Fibroblast of villous mesenchyme (primary cell): ENCODE measurements at places on chromosomes 1 and 21. TPM values are rescaled to one million over a fixed set of nuclear protein-coding genes. Genes with fewer than 3 reads are reported as not detected.

Gene SPRR2D
- total RNA-seq = not detected in 2 replicates

- no peak for DNase-seq
Measured at GRCh38 chr1:114745291-114745690, 12.5 kb downstream of the CSDE1 start.

DNA sequence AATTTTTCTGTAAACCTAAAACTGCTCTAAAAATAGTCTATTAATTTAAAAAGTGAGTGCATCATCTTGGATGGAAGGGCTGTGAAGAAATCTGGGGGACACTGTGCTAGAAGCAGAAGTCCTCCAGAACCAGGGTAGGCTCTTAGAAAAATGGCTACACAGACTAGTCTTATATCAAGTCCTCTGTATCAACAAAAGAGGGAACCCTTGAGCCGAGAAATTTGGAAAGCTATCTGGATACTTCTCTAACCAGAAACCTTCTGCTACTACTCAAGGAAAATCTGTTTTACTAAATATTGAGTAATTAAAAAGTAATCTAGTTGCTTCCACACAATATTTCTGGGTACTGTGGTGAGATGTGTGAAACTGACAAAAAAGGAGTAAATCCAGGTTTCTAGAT, 92.1 kb downstream of the WDR3 start:
- no peak for DNase-seq

DNA sequence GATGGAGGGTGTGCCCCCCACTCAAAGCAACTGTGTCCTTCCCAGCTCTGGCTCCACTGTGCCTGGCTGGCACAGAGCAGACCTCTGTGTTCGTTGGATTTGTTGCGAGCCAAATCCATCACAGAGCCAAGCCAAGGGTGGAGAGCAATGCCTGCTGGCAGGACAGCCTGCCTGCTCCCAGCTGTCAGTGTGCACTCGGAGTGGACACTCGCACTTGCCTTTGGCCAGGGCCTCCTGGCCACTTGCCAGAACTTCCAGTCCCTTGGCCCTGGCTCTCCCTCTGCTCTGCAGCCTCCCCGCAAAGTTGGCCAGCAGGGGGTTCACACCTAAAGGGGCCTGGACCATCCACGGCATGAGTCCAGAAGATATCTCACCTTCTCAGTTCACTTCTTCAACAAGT, 16.4 kb downstream of the HEYL start:
- DNase-seq = no peak

Gene DNASE2B
- not detected in 2 replicates for total RNA-seq

Gene RIPK4
- total RNA-seq = not detected in 2 replicates

- no peak for DNase-seq
Measured at GRCh38 chr1:95935719-95936118, 701.7 kb downstream of the RWDD3 start.

DNA sequence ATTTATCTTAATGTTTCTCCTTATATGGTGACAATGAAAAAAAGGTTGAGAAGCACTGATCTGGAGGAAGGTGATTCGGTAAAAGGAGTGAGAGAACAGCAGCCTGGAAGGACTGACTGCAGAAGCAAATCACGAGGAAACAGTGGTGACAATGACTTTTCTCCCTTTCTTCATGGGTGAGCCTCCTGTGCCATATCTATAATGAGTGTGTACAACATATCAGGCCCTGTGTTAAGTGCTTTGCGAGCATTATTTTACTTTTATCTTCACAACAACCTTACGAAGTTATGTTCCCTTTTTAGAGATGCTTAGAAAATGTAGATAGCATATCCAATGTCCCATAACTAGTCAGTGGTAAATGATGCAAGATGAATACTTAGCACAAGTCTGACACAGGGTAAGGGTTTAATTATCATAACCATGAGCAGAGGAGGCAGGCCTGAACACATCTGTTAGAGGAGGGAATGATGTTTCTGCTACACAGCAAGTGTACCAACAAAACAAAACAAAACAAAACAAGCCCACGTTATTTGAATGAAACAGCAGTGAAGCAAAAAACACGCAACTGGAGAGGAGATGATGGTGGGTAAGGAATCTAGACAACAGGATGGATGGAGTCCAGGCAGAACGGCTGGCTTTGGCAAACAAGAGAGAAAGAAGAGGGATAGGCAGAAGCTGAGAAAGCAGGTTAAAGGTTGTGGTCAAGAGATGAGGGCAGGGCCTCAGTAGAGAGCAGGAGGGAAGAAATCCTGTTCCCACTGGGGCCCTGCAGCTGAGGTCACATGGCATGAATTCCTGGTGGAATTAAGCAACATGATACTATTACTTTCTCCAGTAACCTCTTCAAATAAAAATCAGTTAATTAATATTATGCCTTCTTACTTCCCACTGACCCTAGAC, 29.6 kb downstream of the GNG12 start:
- DNase-seq = peak; percentile 78

Gene FAM131C
- under 0.01 TPM in 1 of 2 replicates, not detected in the other for total RNA-seq

GRCh38 chr1:14513111-14513510, 85.4 kb upstream of the KAZN start:
- no peak for DNase-seq

Gene FAM43B
- total RNA-seq = under 0.01 TPM in 1 of 2 replicates, not detected in the other

DNA sequence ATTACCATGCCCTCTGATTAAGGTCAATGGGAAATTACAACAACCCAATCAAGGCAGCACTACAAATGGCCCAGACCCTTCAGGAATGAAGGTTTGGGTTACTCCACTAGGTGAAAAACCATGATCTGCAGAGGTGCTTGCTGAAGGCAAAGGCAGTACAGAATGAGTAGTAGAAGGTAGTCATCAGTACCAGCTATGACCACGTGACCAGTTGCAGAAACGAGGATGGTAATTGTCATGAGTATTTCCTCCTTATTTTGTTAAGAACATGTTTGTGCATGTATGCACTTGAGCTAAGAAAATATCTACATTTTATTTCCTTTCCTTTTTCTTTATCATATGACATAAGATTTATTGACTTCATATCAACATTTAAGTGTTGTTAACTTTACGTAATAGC, 607.1 kb downstream of the KCNT2 start:
- no peak for DNase-seq

- DNase-seq = no peak
Measured at GRCh38 chr1:14607295-14607694, 8.8 kb downstream of the KAZN start.

DNA sequence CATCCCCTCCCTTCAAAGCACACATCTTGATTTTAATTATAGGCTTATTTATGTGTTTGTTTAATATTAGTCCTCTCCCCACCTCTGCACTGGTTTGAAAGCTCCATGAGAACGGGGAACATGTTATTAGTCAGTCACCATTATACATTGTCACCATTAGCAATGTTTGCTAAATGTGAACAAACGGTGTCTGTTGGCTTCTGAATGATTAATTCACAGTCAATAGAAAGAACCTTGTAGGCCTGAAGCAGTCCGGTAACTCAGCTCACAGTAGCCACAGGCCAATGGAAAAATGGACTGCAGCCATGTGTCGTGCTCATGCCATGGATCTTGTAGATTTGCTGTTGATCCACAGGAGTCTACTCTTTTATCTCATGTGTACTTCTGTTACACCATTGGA, 49.7 kb upstream of the NHLH2 start:
- DNase-seq = no peak

- DNase-seq = peak; percentile 24
Measured at GRCh38 chr1:2451741-2452140, 24.3 kb upstream of the PLCH2 start.

Gene HES3
- total RNA-seq = not detected in 2 replicates

Gene KCNJ15
- total RNA-seq = under 0.01 TPM in 2 replicates

DNA sequence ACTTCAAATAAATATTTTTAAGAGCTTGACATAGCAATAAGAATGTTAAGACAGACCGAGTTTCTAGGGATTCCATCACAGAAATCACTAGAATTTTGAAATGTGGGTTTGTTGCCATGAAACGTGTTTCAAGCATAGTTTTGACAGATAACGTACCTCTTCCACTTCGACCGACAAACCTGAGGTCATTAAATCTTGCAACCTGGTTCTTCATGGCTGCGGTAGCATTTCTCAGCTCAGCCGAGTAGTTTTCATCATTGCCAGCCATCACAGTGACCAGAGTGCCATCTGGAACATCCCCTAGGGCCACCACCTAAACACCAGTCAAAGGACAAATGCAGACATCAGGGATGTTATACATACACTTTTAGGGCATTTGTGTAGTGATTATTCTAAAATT, 168.7 kb downstream of the RUNX1 start:
- no peak for DNase-seq

Gene C2CD4D
- total RNA-seq = not detected in 2 replicates

DNA sequence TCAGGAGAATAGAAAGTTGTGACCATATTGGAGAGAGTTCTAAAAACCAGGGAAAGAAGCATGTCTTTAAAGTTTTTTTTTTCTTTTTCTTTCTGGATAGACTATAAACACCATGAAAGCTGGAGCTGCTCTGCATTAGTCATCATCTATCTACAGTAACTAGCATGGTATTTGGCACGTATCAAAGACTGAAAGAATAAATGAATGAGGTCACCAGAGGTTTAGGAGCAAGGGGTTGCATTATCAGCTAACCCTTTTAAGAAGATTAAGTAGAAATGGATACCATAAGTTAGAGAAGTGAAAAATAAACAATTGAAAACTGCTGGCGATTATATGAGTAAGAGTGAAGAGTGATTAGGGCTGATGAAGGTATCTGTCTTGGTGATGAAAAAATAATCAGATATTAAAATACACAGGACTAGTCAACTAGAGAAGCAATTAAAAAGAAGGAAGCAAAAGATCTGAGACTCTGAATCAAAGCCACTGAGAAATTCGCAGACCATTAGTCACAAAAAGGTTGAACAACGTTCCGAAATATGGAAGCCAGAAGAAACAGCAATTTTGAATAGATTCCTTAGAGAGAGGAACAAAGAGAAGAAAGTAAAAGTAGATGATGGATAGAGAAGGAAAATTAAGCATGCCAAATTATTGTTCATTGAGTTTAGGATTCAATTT, 536.4 kb downstream of the DPYD start:
- DNase-seq = peak; percentile 34

GRCh38 chr1:80375662-80376061, 1369.1 kb upstream of the ADGRL4 start:
- DNase-seq = peak; percentile 4

DNA sequence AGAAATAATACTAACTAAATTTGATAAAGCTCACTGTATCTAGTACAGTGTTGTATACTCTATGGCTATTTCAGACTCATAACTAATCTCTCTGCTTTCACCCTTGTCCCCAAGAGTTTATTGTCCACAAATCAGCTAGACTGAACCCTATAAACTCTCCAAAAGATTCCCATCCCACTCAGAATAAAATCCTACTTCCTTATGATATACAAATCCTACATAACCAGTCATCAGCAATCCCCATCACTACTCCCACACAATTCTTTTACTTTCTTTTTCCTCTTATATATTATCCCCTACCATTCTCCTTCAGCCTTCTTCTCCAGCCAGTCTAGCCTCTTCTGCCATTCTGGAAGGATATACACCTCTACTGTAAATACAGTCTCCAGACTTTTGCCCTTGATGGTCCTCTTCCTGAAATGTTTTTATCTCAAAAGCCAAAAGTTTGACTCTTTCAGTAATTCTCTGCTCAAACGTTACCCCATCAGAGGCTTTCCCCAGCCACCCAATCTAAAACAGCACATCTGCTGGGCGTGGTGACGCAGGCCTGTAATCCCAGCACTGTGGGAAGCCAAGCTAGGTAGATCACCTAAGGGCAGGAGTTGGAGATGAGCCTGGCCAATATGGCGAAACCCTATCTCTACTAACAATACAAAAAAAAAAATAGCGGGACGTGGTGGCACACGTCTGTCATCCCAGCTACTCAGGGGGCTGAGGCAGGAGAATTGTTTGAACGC, 41.6 kb downstream of the ABL2 start:
- DNase-seq = no peak

DNA sequence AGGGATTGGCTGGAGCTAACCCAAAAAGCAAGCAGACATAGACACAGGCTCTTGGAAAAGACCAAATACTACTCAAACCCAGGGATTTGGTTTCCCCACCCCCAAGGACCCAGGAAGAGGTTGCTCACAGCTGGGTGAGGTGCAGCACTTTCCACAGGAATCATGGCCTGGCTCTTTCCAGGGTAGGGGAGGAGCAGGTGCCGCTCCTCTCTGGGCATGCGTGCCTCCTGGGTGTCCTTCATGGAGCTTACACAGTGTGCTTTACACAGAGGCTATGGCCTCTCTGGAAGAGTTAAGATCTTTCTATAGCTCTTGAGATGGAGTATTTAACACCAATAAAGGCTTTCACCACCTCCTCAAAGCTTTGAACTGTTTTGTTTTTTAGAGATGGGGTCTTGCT, 88.3 kb downstream of the CD58 start:
- no peak for DNase-seq

Gene MYOG
- total RNA-seq = not detected in 2 replicates

DNA sequence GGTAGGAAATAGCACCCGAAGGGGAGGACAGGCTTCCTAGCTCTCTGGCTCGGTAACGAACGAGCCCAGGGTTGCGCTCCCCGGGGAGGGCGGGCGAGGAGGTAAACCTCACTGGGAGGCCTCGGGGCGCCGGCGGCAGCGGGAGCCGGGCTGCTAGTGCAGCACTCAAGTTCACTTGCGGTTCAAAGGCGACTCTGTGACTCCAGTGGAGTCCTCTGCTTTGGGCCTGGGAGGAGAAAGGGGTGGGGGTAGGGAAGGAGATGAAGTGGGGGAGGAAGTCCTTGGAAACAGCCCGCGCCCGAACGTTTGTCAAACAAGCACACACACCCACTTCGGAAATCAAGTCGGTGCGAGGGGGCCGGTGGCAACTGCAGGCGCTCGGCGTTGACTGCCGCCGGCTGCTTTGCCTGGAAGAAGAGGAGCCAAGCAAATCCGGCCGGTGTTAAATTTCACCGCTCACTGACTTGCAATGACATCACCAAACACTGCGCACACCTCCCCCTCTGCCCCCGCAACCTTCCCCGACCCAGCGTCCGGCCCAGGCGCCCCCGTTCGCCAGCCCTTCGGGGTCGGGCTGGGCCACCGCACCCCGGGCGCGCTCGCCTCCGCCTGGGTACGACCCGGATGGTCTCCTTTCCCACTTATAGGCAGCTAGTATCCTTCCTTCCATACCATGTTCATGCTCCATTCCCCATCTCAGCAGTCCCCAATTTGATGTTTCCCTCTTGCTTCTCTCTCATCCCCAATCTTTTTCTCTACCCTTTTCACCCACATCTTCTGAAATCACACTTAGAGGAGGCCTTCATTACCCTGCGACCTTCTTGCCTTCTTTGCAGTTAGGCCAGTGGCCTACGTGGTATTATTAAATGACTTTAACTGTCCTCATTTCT, at the start of gene COL24A1:
Gene COL24A1 (minus strand): TSS at position 207 of the 890 bp plus-strand sequence. CDS start 376 bp downstream, outside the sequence.
- peak; percentile 40 for DNase-seq

DNA sequence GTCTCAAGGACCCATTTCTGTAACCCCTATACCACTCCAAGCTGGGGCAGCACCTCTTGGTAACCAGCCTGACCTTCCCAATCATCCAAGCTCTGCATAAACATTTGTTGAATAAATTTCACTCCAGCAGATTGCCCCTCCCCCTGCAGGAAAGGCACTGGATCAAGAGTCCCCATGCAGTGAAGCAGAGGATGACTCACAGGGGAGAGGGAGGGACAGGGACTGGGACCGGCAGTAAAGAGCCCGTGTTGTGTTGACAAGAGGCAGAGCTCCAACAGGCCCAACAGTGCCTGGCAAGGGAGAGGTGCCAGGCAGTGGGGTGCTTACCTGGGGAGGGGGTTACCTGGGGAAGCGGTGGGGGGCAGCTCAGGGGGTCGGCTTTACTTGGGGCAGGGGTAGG, 32.3 kb downstream of the SLC9A1 start:
- peak; percentile 76 for DNase-seq
